ENCODE measurements at places on chromosomes 1 and 21.

DNA sequence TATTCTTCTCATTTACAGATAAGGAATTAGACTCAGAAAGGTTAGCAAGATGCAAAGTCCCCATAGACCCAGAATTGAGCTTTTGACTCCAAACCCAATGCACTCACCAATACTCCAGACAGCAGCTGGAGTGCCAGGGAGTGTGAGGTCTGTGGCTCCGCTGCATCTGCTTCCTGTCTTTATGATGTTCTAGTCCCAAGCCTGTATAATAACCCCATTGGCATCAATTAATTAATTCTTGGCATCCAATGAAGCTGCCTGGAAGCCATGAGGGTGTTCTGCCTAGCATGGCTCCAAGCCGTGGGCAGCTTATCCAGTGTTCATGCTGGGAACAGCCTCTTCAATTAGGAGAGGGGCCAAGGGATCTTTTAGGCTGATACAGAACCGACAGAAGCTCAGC, 188.7 kb downstream of the GIPC2 start:
- DNase-seq: no peak

DNA sequence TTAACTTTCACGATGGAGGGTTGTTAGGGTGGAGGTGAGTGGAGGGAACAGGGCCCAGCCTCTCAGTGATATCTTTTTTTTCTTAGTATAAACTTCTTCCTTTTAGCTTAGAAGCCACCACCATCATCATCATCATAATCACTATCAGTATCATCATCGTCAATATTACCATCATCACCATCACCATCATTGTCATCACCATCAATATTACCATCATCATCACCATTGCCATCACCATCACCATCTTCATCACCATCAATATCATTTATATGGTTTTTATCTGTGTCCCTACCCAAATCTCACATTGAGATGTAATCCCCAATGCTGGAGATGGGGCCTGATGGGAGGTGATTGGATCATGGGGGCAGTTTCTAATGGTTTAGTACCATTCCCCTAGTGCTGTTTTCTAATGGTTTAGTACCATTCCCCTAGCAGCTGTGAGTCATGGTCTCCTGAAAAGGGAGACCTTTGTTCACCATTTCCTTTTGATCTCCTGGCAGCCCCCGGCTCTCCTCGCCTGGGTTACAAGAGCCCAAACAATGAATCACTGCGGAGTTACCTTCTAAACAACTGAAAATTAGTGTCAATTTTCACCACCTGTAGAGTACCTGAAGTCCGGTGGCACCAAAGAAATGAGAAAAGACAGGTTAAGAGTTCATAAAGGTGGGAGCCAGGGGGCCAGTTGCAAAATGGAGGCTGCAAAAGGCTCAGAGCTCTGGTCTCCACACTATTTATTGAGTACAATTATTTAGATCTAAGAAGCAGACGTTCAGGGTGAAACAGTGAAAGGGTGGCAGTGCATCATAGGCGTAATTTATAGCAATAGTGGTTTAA, 3.1 kb upstream of the PLA2G2E start:
- DNase-seq: no peak

- no peak for DNase-seq
Measured at GRCh38 chr1:67741736-67742135, 56.7 kb downstream of the GADD45A start.

DNA sequence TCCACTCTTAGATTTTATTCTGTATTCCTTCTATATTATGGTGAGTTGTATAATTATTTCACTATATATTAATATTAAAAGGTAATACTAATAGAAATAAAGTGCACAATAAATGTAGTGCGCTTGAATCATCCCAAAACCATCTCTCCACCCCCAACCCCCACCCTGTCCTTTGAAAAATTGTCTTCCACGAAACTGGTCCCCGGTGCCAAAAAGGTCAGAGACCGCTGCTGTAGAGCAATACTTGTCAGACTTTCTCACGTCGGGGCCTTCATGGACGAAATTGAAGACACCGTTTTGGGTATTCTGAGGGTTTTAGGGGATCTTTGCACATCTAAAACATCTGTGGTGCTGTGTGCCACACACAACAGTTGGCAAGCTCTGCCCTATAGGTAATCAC, 19.6 kb downstream of the DYRK1A start:
- no peak for DNase-seq

DNA sequence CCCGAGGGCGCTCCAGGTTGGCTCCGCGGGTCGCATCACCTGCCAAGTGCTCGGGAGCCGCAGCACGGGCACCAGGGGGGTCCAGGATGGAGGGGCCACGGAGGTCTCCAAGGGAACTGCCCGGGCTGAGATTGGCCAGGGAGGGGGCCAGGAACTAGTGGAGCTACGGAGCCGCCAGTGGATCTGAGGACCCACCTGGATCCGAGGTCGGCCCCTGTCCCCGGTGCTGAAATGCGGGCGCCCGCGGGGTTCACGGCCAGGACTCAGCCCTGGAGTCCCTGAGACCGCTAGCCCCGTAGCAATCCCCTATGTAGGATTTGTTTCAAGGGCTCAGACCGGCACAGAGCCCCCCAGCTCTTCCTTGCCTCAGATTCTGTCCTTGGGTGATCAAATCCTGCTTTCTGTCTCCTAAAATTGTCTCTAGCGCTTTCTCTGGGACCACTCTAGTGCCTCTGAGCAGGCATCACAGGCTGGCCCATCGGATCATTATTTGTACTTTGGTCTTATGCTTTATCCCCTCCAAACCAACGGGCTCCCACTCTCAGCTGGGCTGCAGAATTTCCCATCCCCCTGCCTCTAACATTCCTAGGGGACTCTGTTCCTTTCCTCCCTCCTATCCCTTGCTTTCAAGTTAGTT, 27.3 kb downstream of the KIAA2013 start:
- no peak for DNase-seq

DNA sequence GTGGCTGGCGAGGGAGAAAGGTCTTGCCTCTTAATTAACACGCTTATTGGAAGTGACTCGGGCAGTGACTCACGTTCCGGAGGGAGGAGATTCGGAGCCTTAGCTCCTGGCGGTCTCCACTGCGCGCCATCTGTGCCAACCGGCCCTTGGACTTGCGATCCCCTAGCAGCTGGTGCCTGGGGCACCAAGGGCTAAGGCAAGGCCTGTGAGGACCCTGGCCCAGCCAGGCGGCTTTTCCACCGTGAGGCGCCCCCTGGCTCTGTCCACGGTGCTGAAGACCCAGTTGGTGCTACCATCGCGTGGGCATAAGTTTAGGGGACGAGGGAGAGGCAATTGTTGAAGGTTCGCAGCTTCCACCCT, 1.3 kb upstream of the SYT6 start:
- DNase-seq: no peak

DNA sequence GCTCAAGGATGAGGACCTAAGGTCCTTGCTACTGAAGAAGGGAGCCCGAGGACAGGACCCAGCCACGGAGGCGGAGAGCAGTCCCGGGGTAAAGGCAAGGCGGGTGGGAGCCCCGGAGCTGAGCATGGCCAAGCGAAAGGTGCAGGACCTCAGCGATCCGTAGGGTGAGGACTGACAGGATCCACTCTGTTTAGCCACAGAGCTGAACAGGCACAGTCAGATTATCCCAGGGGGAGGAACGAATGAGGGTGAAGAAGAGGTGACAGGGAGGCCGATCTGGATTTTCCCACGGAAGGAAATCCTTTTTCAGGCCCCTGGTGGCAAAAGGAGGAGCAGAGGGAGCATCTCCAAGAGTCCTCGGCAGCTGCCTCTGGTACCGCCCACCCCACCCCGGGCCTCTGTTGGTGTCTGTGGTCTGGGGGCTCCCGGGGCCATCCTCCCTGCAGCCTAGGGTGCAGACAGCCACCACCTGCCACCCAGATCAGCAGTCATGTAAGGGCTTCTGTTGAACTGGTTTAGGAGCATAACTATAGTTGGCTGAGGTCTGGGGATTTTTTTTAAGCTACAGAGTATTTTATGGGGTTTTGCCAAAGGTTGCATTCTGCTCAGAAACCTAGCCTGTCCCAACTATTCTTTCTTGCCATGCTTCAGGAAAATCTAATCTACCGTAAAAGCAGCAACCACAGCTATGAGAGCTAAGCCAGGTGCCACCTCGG, 32.3 kb upstream of the LBR start:
- no peak for DNase-seq

DNA sequence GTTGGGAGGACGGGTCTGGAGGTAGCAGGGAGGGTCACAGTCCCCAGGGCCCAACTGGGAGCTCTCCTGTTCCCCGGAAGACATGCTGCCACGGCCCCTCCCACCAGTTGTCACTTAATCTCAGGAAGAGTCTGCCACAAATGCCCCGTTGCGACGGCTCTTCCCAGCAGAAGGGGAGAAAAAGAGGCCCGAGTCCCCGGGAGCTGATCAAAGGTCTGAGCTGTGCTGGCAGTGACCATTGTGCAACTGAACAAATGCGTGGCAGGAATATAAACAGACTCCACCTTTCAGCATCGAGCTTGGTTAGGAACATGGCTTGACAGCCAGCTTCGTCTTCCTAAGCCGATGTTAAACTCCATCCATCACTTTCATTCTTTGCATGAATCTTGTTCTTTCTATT, 27.8 kb upstream of the ZBTB21 start:
- no peak for DNase-seq

DNA sequence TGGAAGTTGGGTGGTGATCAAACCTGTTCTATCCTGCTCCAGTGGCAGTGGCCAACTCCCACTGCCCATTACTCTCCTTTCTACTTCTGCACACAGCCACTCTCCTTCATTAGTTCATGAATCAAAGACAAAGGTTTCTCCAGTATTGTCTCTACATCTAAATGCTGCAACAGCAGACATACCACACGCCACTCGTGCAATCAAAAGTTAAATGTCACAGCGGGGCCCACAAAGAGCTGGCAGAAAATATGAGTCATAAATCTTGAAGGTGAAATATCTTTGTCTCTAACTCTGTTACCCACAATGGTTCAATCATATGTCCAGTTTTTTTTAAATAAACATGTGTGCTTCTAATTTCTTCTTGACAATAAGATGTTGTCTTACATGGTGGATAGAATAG, 13.3 kb downstream of the APCS start:
- no peak for DNase-seq

- no peak for DNase-seq
Measured at GRCh38 chr1:243233908-243234307, 21.2 kb downstream of the CEP170 start.

- no peak for DNase-seq
Measured at GRCh38 chr1:5998051-5998905, 6.1 kb upstream of the NPHP4 start.

DNA sequence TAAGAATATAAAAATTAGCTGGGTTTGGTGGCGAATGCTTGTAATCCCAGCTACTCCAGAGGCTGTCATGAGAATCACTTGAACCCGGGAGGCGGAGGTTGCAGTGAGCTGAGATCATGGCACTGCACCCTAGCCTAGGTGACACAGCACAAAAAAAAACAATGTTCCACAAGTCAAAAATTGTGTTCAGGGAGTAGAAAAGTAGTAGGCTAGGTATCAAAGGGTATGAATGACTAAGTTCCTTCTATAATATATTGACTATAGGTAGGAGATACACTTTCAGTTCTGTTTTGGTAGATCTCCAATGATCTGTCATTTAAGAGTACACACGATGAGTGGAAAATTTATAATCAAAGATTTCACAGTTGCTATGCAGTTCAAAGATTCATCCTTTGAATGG, 16.7 kb downstream of the USP48 start:
- no peak for DNase-seq

GRCh38 chr21:39612233-39613040, at the start of gene B3GALT5:
Gene B3GALT5, plus strand, starts transcription at chr21:39612940. Its CDS starts 47,620 bp downstream, at chr21:39660560.
- no peak for DNase-seq

GRCh38 chr1:199291022-199291740, 652.3 kb downstream of the PTPRC start:
- DNase-seq: no peak

DNA sequence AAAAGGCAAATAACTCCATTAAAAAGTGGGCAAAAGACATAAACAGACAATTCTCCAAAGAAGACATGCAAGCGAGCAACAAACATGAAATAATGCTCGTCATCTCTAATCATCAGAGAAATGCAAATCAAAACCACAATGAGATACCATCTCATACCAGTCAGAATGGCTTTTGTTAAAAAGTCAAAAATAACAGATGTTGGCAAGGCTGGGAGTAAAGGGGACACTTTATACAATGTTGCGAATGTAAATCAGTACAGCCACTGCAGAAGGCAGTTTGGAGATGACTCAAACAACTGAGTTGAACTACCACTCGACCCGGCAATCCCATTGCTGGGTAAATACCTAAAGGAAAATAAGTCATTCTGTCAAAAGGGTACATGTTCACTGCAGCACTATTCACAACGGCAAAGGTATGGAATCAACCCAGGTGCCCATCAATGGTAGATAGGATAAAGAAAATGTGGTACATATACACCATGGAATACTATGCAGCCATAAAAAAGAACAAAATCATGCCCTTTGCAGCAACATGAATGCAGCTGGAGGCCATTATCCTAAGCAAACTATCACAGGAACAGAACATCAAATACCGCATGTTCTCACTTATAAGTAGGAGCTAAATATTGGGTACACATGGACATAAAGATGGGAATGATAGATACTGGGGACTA, 25.9 kb downstream of the TSPAN2 start:
- no peak for DNase-seq

GRCh38 chr1:10781137-10781536, 15.3 kb downstream of the CASZ1 start:
- DNase-seq: no peak

DNA sequence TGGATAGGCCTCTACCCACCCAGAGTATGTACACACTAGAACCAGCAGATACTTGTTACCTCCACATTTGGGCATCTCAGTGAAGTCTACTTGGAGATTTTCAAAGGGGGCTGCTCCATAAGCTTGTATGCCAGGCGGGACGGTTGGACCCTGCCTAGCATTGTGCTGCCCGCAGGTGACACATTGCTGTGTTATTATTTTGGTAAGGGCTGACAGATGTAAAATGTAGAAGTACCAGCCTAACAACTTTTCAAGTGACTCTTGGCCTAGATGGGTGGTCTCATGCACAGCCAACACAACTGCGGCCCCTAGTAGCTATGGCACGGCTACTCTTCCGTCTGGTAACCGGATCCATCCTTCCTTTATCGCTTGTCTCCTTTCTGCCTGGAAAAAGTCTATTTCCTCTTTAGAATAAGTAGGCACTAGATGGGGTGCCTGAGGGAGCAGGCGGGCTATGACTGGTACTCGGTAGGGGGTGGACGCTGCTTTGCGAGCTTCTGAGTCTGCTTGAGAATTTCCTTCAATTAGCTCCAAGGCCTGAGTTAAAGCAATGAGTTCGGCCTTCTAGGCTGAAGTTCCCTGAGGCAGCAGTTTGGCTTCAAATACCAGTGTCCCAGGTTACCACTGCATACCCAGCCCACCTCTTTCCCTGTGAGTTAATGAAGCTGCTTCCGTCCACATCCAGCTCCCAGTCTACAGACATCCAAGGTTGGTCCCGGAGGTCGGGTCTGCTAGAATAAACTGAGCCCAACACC, 405.3 kb downstream of the TGFB2 start:
- DNase-seq: no peak
